ENCODE measurements at places on chromosomes 12 and 14. TPM values are rescaled to one million over a fixed set of nuclear protein-coding genes. Genes with fewer than 3 reads are reported as not detected.

The ERH gene
- total RNA-seq: 71.9 TPM

The DPF3 gene
- 0.59 TPM for total RNA-seq

The ADAMTS20 gene
- total RNA-seq: not detected

The FOXG1 gene
- total RNA-seq: under 0.01 TPM

The FAM161B gene
- 5.6 TPM for total RNA-seq

The AICDA gene
- total RNA-seq: not detected

The CACNA1C gene
- total RNA-seq: 19.2 TPM

The NPFF gene
- not detected for total RNA-seq

The MFAP5 gene
- total RNA-seq: 57.9 TPM

The FAR2 gene
- total RNA-seq: 10.5 TPM

The GLT1D1 gene
- not detected for total RNA-seq

The GLS2 gene
- total RNA-seq: 0.36 TPM

The GLIPR1L1 gene
- not detected for total RNA-seq

The LIN7A gene
- total RNA-seq: 11.5 TPM

The OR10P1 gene
- total RNA-seq: not detected

The SYT1 gene
- total RNA-seq: 0.29 TPM

The ACOT6 gene
- not detected for total RNA-seq

The PELI2 gene
- 14.1 TPM for total RNA-seq

The TXNDC16 gene
- total RNA-seq: 11.5 TPM

The C12orf50 gene
- total RNA-seq: not detected

The MYF5 gene
- total RNA-seq: not detected

The AJUBA gene
- 74.9 TPM for total RNA-seq

The KRT75 gene
- total RNA-seq: not detected

The PTPRQ gene
- 5.4 TPM for total RNA-seq

The ING4 gene
- total RNA-seq: 46.9 TPM

The PTPRO gene
- 0.29 TPM for total RNA-seq

The KRT72 gene
- not detected for total RNA-seq

The COL2A1 gene
- under 0.01 TPM for total RNA-seq

The RNF212B gene
- not detected for total RNA-seq

The TFCP2 gene
- 8.3 TPM for total RNA-seq

The TSPAN19 gene
- total RNA-seq: not detected

The C12orf60 gene
- total RNA-seq: 0.59 TPM

The CAND1 gene
- total RNA-seq: 116 TPM

The INHBE gene
- total RNA-seq: 0.88 TPM

The NANOG gene
- under 0.01 TPM for total RNA-seq
